ENCODE measurements at places on chromosomes 12 and 14.

GRCh38 chr12:30188602-30189326 is 405.0 kb upstream of the TMTC1 start:
- no peak for DNase-seq

GRCh38 chr14:55500219-55500701 is 59.8 kb upstream of the TBPL2 start:
- DNase-seq: no peak

GRCh38 chr12:105658389-105658788 is 327.9 kb downstream of the C12orf75 start:
- DNase-seq: no peak

- DNase-seq: no peak
These were observed 20.6 kb upstream of the ST8SIA1 start for GRCh38 chr12:22355011-22355580.

DNA sequence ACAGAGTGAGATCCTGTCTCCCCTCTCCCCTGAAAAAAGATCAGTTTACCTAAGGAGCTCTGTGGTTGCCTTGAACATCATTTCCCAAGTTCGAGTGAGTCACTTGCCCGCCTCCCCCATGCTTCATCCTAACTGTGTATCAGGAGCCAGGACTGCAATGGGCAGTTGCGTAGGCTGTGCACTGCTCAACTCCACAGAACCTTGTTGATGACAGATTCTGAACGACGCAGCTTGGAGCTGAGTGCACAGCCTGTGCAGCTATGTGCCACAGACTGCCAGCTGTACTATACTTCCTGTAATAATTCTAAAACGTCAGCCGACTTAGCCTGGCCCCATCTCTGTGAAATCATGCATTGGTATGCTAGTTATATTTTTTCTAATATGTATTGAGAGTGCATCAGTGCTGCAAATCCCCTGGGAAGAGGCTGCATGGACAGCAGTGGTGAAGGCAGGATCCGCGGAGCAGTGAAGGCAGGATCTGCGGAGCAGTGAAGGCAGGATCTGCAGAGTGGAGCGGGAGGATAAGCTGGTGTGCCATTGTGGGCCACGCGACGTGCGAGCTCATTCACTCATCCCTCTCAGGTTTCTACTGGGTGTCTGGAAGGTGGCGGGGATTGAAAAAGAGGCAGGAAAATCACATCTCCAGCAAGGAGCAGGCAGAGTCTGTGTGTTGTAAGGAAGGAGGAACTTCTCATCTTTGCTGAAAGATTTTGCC is 80.8 kb downstream of the GALNT9 start:
- no peak for DNase-seq

DNA sequence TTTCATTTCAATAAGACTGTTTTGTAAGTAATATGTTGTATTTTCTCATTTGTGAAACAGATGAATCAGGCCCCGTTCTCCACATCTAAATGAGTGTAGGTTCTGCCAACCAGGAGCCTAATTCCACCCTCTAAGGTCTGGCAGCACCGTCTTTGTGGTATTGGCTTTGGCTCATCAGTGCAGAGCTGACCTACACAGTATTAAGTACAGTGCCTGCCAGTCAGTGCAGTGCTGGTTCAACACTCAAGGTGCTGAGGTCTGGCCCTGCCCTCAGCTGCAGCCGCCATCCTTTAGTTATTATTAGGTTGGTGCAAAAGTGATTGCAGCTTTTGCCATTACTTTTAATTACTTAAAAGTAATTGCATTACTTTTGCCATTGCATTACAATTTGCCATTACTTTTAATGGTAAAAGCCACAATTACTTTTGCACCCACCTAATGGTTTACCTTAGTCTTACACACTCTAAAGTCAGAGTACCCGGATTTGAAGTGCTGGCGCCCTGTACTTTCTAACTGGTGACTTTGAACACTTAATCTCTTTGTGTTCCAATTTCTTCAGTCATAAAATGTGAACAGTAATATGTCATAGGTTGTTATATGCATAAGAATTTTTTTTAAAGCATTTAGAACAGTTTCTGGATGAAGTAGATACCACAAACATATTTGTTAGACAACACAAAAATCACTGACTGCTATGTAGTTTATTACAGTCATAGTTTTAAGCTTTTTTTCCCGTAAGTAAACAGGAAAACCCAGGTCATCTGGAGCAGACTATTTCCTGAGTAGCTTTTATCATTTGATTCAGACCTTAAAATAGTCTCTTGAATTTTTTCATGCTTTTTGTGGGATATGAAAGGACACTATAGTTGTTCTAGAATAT is 99.5 kb downstream of the SYNE2 start:
- DNase-seq: no peak

GRCh38 chr14:69242311-69243224 is 17.4 kb upstream of the GALNT16 start:
- peak; percentile 85 for DNase-seq

DNA sequence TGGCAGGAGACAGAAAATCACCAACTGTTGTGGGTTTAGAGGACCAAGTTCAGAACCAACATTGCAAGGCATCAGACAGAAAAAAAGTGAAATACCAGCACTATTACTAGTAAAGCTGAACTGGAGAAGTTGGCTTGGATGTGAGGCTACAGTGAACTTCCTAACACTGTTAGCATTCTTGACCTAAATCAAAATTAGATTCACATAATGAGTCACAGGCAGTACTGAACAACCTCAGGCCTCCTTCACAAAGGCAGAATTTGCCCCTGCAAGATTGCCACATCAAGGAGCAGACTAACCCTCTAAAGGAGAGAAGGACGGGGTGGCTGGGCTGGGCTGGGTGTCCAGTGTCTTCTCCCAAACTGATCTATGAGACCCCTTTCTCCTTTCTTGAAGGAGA is 539.7 kb downstream of the SNAPC1 start:
- DNase-seq: no peak

DNA sequence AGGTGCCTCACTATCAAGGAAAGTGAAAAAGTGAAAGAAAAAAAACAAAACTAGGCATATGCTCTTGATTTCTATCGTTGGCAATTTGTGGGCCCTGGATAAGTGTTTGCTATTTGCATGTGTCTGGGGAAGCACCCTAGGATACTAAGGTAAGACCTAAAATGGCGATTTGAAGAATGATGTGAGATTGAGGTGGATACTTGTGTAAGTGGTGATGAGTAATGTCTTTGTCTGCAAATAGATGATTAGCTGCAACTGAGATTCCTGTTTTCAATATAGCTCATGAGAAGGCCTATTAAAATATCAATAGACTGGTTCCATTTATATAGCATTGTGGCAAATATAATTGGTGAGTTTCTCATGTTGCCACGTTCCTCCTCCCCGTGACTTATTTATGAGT is 261.7 kb downstream of the NEDD1 start:
- DNase-seq: peak; percentile 67

- peak; percentile 11 for DNase-seq
These were observed 66.0 kb upstream of the YARS2 start for GRCh38 chr12:32821710-32822109.

- no peak for DNase-seq
These were observed 3.4 kb downstream of the B4GALNT3 start for GRCh38 chr12:462936-463705.

DNA sequence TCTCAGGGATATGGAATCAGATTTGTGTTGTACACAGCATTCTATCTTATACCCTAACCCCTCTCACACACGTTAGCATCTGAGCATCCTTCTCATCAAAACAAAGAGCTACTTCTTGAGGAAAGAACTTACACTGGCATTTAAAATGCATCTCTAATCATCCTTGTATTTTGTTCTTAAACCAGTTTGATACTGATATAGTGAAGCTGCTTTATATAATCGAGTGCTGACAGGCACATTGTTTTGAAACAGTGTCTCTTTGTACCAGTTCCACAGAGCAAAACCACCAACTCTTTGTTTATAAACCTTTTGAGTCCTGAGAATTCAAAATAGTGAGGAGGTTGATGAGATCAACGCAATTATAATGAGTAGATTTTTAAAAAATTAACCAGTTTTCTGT is 8.8 kb downstream of the GPR33 start:
- no peak for DNase-seq

DNA sequence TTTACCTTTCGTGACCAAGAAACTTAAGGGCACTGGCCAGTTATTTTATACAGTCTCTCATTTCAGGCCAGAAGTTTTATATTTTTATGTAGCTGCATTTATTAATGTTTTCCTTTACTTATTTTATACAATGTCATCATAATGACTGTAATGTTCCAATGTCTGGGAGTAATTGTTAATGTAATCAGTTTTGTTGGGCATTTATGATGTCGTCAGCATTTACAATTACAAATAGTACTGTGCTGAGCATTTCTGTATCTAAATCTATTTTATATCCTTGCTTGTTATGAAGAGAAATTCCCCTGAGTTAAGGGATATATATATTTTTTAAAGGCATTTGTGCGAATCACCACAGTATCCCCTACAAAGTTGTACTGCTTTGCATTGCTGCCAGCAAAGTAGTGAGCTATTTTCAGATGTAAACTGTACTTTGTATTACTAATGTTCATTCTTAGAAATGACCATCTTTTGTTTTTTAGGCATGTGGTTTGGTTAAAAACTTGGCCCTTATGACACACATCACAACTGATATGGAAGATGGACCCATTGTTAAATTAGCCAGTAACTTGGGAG is 74.4 kb downstream of the POLR3B start:
- DNase-seq: no peak

- DNase-seq: no peak
These were observed 63.6 kb upstream of the RESF1 start for GRCh38 chr12:31895449-31896150.
